ENCODE measurements at places on chromosomes 7 and 10.

DNA sequence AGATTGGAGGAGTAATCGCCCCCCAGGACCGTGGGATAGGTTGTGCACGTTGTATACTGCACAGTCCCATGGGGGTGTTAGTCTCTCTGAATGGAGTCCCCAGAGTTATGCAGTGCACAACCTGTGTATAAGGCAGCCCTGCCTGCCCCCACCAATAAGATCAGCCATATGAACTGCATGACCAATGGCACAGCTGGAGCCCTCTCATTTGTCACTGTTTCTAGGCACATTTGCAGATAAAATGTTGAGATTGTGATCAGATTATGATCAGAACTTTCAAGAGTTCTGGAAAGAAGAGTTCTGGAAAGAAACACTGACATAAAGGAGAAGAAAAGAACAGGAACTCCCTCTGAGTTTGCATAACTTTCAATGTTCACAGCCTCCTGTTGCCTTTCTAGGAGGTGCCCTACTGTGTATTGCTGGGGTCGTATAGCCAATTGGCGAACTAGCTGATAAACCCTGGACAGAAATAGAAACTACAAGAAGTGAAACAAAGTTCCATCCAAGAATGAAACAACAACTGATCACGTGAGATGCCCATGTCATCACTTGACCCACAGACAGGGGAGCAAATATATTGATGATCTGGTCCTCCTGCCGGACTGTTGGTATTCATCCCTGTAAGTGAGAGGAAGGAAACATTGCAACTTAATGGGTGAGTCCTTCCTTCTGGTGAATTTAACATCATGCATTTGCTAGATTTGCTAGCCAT, 49.6 kb upstream of the TOMM7 start:
- DNase-seq, result no peak

- no peak for DNase-seq
Observed at GRCh38 chr10:58175990-58176900, 91.4 kb downstream of the IPMK start.

DNA sequence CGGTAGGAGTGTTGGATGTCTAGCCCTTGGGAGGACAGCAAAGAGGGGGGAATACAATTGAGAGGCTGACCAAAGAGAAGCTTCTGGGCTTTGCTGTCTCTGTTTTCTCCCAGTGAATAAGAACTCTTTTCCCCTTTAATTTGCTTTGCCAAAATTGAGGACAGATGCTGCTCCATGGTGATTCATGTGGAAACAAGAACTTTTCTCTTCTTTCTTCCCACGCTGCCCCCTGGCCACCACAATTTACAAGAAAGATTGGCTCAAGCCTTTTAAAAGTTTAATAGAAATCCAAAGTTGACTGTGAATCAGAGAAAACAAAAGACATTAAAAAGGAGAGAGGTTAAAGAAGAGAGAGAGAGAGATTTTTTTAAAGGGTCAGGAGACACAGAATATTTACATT, 49.0 kb downstream of the PRR15 start:
- DNase-seq, result no peak

- DNase-seq, result no peak
Observed at GRCh38 chr7:24718431-24718831, 38.8 kb downstream of the GSDME start.

DNA sequence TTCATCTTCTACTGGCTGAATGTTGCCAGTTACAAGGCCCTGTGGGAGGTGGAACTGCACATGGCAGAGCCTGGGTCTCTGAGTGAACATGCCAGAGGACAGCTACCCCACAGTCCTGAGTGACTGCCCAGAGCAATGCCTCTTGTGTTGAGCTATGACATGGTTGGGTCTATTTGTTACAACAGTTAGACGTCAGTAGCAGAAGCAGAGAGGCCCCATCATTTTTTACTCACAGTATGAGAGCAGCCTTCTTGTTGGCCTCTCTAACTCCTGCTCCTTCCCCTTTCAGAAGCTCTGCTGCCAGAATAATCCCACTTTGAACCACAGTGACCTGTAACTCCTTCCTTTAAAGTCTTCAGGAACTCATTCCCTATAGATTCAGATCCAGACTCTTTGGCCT, 30.8 kb upstream of the NRP1 start:
- DNase-seq, result no peak

DNA sequence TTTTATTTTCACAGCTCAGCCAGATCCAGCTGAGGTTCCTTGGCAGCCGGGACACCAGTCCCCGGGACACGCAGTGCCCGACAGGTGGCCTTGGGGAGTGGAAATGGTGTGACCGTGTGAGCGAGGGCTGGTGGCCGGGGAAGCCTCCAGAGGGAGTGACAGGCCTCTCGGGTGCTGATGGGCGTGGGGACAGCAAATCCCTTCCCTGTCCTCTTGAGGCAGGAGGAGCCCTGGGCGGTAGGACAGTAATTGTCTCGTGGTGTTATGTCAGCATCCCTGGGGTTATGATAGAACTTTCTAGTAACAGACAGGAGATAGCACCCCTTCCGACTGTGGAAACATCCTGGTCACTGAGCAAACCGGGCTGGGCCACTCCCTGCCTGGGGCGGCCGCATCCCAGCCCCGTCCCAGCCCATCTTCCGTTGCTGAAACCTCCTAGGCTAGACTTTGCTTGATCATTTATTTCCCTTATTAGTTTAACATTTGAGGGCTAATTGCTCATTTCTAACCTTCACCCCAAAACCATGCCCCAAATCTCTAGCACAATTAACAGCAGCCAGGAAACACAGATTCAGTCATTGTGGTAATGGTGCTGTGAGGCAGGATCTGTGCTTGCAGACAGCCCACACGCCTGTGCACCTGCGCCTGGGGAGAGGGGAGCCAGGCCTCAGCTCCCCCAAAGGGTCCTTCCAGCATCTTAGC, 63.3 kb downstream of the ELFN1 start:
- DNase-seq, result no peak

GRCh38 chr7:151837285-151838042, 39.5 kb downstream of the PRKAG2 start:
- DNase-seq, result no peak

DNA sequence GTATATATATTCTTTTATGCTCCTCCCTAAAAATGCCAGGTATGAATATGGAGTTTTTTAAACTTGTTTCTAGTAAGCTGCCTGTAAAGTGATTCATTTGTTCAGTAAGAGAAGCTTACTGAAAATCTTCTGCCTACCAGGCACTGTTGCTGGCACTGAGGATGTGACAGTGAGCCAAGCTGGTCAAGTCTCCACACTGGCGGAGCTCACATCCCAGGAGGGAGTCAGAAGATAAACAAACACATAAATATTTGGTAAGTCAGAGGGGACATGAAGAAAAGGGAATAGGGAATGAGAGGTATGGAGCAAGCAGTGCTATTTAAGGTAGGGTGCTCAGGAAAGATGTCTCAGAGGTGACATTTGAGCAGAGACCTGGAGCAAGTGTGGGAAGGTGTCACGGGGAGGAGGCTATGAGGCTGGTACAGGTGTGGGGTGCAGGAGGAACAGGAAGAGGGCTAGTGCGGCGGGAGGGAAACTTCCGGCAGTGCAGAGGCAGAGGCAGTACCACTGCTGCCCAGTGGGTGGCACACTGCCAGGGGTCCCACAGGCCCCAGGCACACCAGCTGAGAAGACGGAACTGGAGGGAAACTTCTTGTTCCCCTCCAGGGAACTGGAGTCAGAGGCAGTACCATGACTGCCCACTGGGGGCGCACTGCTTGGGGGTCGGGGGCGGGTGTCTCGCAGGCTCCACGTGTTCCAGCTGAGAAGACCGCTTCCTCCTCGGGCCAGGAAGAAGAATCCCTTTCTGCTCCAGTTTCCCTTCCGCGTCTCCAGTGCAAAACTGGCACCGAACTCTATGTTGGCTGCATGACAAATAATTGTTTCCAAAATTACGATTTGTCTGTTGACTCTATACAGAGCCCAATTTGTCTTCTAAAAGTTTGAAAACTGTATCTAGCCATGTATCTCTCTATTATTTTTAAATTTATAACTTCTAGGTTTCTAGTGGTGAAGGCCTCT, 161.0 kb downstream of the TEX36 start:
- DNase-seq, result no peak

- no peak for DNase-seq
Observed at GRCh38 chr7:159036916-159037605, 107.6 kb downstream of the VIPR2 start.

- DNase-seq, result no peak
Observed at GRCh38 chr10:71351628-71352319, 32.7 kb downstream of the SLC29A3 start.

GRCh38 chr10:58625070-58625469, 112.4 kb downstream of the BICC1 start:
- no peak for DNase-seq

GRCh38 chr10:133044401-133044811, 43.3 kb upstream of the ADGRA1 start:
- no peak for DNase-seq

DNA sequence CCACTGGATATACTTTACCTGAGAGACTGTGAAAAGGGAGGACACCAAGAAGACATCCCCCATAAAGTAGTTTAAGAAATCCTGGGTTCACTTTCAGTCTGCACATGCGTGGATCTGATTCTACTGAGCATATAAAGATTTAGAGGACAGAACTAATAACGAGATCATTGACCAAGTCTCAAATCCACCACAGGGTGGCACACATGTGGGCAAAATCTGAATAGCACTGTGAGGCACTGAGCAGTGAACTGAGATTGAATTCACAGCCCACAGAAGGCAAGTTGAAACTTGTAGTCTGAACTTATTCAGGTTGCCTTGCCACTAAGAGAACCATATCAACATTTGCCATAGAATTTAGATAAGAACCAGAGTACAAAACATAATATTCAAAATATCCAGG, 818.6 kb downstream of the GRID1 start:
- DNase-seq, result peak; percentile 61

GRCh38 chr10:25047591-25048301, 31.3 kb downstream of the THNSL1 start:
- DNase-seq, result no peak

GRCh38 chr10:94524146-94524545, 21.4 kb upstream of the HELLS start:
- DNase-seq, result no peak

DNA sequence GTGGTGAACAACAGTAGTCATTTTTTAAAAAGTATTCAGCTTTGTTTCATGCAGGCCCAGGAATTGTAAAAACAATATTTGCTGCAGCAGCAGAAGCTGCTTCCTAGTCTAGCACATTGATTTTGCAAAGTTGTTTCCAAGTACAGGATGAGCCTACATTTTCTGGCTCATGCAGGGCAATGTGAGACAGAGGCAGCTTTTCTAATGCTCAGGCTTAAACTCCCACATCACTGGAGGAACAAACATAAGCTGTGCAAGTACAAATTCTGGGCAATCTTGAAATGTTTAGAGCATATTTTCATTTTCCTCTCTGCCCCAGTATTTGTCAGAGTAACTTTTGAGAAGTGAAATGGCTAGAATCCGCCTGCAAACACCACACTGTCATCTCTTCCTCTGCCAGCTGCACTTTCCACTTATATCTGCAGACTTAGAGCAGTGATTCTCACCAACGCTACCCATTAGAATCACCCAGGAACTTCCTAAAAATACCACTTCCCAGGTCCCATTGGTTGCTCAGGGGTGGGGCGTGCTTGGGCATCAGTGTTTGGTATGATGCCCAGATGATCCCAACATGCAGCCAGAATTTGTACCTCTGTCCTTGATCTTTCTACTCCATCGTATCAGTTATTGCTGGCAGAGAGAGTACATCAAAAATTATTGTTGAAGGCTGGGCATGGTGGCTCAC, 304.1 kb upstream of the LRGUK start:
- DNase-seq, result no peak

All from kidney capillary endothelial cell (primary cell).